ENCODE measurements at places on chromosomes 2 and 18.

- DNase-seq = peak; percentile 8
Observed at GRCh38 chr2:227888289-227888688, 16.9 kb downstream of the DAW1 start.

DNA sequence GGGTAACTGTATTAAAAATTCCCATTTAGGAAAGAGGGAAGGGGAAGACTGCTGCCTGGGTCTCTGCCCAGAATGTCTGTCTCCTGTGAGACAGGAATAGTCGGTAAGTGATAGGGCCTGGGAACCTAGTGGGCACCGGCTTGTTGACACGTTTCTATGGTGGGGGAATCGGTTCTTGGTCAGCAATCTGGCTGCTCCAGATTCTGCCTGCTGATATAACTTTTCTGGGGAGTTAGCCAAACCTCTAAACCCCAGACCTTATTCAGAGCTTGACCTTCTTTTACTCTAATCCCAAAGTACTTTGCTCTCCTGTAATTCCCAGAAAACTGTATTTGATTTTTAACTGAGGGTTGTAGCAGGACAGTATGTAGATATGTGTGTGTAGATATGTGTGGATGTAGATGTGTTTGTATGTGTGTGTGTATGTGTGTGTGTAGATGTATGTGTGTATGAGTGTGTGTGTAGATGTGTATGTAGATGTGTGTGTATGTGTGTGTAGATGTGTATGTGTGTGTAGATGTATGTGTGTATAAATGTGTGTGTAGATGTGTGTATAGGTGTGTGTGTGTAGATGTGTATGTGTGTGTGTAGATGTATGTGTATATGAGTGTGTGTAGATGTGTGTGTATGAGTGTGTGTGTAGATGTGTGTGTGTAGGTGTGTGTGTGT, 61.8 kb upstream of the TXNDC2 start:
- DNase-seq = no peak

DNA sequence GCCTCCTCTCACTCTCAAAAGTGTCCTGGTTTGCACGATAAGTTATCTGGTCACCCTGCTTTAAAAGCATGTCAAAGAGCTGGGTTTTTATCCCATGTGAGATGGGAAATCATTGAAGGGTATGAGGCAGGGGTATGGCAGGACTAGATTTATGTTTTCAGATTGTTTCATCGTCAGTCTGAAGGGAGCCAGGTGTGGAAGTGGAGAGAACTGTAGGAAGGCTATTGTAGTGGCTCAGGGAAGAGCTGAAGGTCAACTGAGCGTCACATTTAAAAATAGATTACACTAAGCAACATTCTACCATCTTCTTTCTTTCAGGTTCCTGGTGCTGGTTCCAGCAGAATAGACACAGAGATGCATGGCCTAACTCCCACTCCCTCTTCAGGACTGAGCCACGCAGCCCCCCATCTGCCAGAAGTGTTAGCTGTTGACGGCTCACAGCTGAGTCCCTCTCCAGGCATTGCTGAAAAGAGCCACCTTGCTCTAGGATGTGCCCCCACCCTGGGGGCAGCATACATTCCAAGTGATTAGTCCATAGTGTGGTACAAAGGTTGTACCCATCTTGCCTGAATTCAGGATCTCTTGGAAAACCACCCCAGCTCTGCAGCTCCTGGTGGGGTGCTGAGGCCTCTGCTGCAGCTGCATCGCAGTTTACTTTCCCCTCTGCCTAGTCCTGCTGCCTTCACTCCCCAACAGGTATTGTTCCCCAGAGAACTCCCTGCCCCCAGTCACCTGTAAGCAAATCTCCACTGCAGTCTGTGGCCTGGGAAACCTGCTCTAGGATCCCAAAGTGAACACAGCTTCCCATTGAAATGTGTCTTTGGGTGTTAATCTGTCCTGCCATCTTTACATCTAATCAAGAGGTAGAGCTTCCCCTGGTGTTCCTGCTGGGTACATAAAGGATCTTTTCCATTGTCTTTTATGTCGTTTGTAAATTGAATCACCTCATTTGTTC, 79.5 kb upstream of the KLF7 start:
- DNase-seq = no peak

DNA sequence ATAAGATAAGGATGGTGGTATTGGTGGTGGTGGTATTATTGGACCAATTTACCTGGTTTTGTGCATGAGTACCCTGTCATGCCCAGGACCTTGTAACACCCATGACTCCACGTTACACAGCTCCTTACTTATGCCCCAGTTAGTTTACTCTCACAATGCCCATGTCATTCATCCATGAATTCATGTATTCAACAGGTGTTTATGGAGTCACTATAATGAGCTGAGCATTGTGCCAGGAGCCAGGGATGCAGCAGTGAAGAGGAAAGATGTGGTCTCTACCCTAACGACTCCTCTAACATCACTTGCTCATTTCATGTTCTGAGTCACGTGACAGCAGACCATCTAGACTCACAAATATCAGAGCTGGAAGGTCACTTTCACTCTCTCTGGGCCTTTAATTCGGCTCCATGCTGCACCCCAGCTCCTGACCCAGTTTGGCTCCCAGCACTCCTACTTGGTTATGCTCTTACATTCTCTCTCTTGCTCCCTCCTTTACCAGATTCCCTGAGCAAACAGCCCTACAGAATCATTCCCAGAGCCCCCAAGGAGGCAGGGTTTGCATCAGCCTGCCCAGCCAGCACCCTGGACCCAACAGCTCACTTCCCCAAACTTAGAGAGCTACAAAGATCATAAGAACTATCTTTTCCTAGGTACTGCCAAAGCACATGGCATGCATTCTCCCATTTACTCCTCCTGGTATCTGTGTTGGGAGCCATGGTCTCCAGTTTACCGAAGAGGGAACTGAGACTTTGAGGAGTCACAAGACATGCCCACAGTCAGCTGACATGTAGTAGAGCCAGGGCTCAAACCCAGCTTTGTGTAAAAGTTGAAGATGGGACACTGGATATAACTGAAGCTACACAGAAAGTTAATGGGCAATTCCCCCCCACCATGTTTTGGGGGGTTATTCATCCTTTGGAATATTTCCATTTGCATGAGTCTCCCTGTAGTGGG, 449.9 kb downstream of the LRATD1 start:
- no peak for DNase-seq

DNA sequence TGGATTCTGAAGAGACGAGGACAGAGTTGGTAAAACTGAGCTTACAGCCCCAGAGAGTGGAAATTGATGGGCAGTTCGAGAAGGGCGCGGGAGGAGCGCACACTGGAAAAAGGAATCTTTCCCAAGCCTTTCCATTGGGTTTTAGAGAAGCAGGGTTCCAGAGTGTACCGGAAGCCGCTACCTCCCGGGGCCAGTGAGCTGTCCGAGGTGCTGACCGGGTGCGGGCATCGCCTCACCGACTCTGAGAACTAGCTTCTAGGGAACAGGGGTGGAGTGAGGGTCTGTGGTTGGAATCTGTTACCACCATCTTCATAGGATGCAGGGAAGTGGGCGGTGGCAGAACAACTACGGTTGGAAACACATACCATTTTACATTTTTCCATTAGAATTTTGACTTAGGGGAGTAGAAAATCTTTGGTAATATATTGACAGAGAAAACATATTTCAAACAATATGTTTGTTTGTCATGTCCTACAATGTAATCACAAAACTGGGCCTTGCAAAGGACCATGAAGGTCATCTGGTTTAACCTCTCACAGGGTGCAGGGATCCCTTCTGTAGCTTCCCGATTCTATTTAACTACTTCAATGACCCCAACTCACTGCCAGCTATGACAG, 724 bp downstream of the NMS start:
- no peak for DNase-seq

DNA sequence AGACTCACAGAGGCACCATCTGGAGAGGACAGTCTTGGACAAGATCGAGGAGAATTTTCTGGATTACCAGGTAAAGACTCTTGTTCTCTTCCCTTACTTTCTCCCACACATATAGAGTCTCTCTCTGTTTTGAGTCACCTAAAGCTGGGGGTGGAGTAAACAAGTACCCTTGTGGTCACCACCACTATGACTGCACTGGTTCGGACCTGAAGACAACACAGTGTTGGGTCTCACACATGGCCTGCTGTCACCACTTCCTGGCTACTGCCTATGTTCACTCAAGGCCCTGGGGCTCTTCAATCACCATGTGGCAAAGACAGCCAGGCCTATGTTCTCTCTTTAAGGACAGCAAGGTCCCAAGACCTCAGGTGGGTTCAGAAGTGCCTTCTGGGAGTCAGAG, 253.3 kb upstream of the VRK2 start:
- DNase-seq = no peak

GRCh38 chr18:27564066-27564465, 379.0 kb upstream of the CHST9 start:
- DNase-seq = no peak

- no peak for DNase-seq
Observed at GRCh38 chr2:126227250-126227649, 428.7 kb upstream of the GYPC start.

- no peak for DNase-seq
Observed at GRCh38 chr2:144669196-144669987, 149.5 kb upstream of the ZEB2 start.

GRCh38 chr2:201777869-201778268, 2.9 kb downstream of the ALS2 start:
- no peak for DNase-seq

DNA sequence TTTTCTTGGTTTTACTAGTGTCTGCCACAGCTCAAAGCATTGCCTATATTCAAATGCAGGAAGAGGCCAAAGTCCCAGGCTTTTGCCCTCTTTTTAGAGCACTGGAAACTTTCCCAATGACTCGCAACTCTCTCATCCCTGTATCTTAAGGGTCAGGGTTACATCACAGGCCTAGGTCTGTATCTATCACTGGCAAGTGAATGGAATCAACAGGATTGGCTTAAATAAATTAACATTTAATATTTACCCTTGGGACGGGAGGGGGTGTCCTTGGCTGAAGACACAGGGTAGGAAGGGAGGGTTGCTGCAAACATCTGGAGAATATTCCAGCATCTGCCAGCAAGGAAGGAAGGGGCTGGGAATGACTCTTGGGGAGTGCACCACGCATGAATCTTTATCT, 242.6 kb downstream of the SLC4A3 start:
- no peak for DNase-seq

DNA sequence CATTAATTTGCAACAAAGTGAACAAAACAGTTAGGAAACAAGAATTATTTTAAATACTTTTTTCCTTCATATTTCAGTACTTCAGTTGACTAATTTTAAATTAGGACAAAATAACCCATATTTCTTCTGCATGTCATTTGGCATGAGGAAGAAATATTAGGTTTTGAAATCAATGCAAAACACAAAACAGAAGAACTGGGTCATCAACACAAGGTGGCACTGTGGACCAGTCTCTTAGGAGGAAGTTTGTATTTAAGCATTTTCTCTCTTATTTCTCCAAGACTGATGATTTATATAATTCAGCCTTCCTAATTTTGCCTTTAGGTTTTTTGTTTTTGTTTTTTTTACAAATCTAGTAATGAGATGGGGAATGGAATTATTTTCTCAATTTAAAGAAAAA, 352.8 kb upstream of the KCNH7 start:
- peak; percentile 48 for DNase-seq

- DNase-seq = peak; percentile 99
Observed at GRCh38 chr18:50654658-50655550, 95.0 kb downstream of the MAPK4 start.

DNA sequence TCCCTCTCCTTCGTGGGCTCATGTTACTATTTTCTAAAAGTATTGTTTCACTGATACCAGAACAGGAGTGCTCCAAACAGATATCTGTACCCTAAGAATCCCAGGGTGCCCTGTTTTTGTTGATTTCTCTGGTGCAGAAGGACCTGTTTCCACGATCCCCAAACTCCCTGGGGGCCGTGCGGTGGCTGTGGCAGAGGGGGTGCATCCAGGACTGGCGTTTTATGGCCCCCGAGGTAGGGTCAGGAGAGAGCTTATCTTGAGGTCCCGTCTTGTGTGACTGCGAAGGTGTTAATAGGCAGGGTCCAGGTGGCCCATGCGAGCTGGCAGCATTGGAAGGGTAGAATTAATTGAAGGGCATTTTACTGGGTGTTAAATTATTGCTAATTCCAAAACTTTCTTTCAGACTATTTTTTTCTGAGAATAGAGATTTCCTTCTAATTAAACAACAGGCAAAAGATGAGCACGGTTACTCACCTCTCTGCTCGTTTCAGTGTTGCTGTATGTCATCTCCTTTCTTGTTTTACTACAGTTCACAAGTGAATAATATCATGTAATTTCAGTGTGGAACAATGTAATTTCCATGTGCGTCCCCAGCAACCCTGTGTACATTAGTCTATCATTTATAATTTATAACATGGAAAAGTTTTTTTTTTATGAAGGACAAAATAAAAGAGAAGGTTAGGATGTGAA, 8.2 kb downstream of the TWIST2 start:
- no peak for DNase-seq

DNA sequence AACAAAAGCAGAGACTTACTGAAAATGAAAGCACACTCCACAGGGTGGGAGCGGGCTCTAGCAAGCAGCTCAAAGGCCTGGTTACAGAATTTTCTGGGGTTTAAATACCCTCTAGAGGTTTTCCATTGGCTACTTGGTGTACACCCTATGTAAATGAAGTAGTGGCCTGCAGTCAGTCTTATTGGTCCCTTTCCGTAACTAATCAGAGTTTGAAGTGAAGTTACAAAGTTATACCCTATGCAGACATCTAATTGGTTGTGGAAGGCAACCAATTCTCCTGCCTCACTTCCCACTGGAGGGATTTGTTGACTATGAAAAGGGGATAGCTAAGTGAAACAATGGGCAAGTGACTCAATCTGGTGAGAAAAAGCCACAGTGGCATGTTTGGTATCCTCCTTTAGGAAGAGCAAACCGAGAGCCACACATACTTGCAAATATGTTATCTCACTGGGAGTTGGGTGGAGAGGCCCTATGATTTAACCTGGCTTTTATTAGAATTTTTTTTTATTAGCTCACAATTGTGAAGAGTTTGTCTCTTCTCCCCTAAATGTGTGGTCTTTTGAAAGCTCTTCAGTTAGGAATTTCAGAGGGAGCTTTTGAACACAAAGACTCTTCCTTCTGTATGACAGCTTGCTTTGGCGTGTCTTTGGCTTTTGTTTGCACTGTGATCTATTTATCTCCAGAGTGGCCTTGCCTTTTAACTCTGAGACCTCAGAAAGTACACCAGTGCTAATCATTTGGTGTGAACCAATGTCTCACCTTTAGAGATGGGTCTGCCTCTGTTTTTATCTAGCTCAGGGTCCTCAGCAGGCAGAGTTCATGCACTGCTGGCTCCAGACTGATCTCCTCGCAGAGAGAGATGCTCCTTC, 69.6 kb downstream of the MAP4K4 start:
- DNase-seq = no peak

GRCh38 chr2:143125717-143126116, 3.5 kb upstream of the ARHGAP15 start:
- no peak for DNase-seq

DNA sequence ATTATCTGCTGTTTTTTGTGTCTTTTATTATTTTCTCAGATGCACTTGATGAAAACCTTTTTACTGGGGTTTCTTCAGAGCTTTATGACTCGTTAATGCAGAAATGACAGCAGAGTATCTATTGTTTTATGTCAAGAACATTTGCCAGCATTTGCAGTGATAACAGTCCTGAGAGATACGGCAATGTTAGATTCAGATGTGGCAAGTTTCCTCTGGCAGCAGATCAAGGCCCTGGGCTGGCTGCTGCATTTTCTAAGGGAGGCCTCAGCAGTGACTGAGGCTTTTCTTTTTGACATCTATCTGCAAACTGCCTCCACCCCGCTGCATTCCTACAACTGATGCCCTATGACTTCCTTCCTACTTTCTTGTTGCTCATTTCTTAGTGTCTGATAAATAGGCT, 40.2 kb downstream of the EFEMP1 start:
- no peak for DNase-seq

GRCh38 chr2:110807522-110807921, 75.1 kb downstream of the ACOXL start:
- DNase-seq = peak; percentile 73

GRCh38 chr2:126817172-126817571, 81.5 kb upstream of the TEX51 start:
- no peak for DNase-seq
